ENCODE measurements at places on chromosomes 2 and 18.

DNA sequence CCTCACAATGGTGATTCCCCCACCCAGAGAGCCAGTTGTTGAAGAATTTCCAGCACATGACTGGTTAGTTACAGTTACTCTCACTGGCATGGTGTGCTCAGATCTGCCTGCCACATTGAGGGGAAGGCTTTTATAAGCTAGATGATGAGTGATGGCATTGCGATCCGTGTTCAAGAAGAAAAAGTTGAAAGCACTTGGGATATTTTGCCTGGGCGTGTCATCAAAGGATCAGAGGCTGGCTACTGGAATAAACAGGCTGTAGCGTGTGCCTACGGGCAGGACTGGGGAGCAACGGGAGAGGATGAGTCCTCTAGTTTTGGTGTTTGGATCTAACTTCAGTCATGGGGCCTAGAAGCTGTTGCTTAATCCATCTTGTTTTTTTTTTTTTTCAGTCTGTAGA lies 175.0 kb downstream of the SETBP1 start:
- no peak for DNase-seq

GRCh38 chr18:56319953-56320352 lies 318.4 kb downstream of the TXNL1 start:
- DNase-seq, result no peak

GRCh38 chr2:65437392-65438135 lies 5.2 kb upstream of the SPRED2 start:
- DNase-seq, result no peak

GRCh38 chr2:208529796-208530195 lies 123.2 kb downstream of the PTH2R start:
- no peak for DNase-seq

- DNase-seq, result peak; percentile 77
These were observed 19.4 kb upstream of the DUSP2 start for GRCh38 chr2:96164459-96165184.

DNA sequence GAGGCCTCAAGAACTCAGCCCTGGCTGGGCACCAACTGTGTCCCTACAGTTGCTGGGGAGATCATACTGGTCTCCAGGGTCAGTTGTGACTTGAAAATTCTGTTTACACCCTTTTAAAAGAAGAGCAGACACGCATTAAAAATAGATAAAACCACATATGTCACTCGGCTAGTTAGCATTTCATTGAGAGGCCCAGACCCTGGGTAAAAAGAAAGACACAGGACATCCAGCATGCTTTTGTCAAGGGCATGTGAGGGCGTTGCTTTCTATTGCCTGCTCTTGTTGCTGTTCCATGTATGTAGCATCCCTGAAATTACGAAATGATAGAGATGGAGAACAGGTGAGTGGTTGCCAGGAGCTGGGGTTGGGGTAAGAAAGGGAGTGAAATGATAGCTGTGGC lies 94.3 kb downstream of the SEPTIN10 start:
- DNase-seq, result no peak

- DNase-seq, result no peak
These were observed 46.2 kb upstream of the COPS8 start for GRCh38 chr2:237039301-237040031.

DNA sequence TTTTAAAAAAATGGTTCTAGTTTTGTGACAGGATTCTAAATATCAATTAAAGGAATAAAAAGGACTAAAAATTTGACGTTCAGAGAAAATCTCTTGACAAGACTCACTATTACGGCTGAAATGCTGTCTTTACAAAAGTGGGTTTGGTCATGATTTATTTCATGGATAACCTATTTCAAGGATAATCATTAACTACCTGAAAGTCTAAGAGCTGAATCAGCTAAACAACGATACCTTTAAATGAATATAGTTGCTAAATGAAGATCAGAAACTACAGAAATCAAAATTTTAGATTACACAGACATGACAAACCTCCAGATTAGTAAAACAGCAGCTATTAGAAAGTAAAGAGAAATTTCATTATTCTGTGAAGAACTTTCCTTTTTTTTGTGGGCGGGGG lies 35.7 kb downstream of the RTTN start:
- no peak for DNase-seq

DNA sequence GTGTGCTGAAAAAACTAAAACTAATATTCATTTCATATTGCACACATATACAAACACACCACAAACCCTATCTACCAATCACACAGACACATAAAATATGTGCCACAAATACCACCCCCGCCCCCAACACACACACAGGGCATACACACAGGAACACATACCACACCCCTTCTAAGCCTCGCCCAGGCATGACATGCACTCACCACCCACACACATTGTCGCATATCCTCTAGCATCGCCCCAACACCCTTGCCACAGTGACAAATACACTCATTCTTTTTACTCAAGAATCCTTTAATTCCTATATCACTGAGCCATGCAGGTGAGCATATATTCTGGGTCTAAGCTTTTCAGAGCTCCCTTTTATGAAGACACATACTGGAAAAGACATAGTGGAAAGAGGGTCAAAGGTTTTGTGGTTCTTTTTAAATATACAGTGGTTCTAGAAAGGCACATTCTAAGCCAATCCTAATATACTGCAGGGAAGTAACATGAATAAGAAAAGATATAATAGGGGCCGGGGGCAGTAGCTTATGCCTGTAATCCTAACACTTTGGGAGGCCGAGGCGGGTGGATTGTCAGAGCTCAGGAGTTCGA lies 24.5 kb upstream of the LCLAT1 start:
- peak; percentile 77 for DNase-seq

DNA sequence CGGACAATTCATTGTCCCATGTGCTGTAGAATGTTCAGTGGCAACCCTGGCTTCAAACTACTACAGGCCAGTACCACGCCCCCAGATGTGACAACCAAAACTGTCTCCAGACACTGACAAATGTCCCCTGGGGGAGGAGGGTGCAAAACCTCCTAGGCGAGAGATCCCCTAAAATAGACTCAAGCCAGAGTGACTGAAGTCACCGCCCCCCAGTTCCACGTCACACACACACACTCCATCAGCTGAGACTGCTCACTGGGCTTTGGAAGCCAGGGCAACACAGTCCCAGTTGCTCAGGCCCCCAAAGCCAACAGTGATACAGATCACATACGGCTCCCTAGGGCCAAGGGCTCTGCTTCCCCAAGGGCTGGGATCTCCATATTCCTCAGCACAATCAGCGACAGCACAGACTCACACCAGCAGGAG lies 19.1 kb downstream of the HDAC4 start:
- DNase-seq, result no peak

- no peak for DNase-seq
These were observed 532.5 kb upstream of the SLC39A10 start for GRCh38 chr2:195124391-195125079.

- no peak for DNase-seq
These were observed 47.8 kb downstream of the MEX3C start for GRCh38 chr18:51149670-51150069.

DNA sequence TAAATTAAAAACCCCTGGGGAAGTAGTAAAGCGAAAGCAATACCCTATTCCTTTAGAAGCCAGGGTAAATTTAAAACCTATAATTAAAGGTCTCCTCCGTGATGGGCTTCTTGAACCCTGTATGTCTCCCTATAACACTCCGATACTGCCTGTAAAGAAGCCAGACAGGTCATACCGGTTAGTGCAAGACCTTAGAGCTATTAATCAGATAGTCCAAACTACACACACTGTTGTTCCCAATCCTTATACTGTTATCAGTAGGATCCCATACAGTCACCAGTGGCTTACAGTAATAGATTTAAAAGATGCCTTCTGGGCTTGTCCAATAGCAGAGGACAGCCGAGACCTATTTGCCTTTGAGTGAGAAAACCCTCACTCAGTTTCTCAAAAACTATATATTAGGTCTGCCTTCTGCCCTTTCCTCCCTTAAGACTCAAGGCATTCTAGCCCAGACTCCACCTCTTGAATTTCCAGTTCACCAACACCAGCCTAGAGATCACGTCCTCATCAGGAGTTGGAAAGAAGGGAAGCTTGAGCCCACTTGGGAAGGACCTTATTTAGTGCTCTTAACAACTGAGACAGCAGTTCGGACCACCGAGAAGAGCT lies 12.4 kb upstream of the SAP130 start:
- no peak for DNase-seq

DNA sequence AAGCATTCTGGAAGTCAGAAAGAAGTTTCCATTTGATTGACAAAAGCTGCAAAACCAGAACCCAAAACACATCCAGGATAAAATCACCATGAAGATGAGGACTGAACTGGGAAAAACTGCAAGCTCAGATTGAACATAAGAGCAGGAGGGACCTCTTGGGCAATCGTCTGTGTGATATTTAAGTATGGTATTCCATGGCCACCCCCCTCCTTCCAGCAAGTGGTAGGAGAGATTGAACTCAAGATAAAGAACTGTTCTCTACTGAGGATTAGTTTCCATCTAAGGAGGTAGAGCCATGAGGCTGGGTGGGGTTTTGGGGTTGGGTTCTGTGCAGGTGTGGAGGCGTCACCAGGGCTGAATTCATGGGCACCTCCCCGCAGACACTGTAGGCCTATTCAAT lies 251.1 kb downstream of the NCKAP5 start:
- no peak for DNase-seq

- DNase-seq, result no peak
These were observed 26.6 kb upstream of the MAP3K20 start for GRCh38 chr2:173048897-173049661.

DNA sequence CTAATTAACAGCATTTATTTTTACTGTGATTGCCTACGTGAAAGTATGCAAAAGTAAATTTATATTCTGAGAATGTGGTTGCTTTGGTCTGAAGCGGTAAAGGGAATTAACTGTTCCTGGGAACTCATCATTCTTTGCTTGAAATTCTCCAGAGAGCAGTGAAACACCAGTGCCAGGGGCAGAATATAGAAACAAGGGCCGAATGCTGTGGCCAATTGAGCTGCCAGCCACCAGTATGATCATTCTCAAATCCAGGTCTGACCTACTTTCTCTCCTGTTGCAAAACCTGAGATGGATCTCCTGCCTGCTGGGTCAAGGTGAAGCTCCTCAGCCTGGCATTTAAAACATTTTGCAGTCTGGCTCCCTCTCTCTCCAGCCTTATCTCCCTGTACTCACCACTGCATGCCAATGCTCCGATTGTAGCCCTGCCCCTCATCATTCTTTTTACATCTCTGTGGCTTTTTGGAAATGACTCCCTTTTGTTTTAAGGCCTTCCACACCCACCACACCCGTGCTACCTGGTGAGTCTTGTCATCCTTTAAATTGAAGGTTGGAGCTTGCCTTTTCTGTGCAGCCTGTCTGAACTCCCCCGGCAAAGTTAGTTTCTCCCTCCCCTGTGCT lies 94.5 kb upstream of the TMEM178A start:
- DNase-seq, result no peak

GRCh38 chr2:134670955-134671354 lies 47.8 kb downstream of the TMEM163 start:
- DNase-seq, result no peak

- DNase-seq, result no peak
These were observed 15.0 kb downstream of the MLPH start for GRCh38 chr2:237501892-237502513.

- DNase-seq, result no peak
These were observed 95.2 kb downstream of the EPB41L5 start for GRCh38 chr2:120108049-120108448.

DNA sequence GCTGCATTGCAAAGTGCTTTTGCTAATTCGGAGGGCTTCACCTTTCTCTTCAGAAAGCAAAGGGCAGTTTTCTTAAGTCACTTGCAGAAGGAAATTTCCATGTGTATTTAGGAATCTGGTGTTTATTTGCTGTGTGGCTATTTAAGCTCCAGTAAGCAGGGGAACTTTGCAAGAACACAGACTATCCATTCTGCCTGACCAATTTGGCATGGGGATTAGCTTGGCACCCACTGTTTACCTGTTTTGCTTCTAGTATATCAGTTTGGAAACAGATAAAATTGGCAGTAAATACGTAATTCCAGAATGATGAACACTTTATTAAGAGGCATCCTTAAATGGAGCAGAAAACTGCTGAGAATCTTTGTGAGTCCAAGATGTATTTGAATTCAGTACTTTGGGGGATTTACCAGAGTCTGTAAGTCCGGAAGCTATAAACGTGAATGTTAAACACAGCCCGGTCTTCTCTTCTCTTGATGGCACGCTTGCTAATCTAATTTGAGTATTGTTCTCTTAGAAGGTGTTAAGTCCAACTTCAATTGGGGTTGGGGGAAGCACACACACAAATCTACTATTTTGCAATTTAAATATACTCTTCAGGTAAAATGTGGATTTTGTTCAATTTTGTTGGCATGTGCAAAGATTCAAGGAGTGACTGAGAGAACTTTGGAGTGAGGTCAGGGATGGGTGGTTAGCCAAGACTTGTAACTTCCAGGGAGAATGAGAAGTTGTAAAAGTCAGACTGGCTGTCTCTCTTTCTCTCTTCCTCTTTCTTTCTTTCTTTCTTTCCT lies 650 bp downstream of the ACKR3 start:
- no peak for DNase-seq

GRCh38 chr2:66125951-66126350 lies 309.0 kb upstream of the MEIS1 start:
- no peak for DNase-seq

DNA sequence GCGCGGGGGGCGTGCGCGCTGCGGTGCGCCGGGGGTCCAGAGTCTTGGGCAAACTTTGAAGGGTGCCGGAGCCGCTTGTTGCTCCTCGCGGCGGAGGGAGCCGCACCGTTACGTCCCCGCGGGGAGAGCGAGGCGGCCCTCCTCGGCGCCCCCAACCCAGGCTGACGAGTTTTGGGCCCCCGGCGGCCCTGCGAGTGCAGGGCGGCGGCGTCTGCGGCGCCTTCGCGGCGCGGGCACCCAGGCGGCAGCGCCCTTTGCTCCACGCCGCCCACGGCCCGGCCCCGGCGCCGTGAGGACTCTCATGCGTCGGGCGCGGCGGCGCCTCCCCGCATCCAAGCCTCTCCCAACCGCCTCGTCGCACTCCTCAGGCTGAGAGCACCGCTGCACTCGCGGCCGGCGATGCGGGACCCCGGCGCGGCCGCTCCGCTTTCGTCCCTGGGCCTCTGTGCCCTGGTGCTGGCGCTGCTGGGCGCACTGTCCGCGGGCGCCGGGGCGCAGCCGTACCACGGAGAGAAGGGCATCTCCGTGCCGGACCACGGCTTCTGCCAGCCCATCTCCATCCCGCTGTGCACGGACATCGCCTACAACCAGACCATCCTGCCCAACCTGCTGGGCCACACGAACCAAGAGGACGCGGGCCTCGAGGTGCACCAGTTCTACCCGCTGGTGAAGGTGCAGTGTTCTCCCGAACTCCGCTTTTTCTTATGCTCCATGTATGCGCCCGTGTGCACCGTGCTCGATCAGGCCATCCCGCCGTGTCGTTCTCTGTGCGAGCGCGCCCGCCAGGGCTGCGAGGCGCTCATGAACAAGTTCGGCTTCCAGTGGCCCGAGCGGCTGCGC lies 814 bp downstream of the FZD7 start:
- peak; percentile 19 for DNase-seq

- no peak for DNase-seq
These were observed 77.1 kb upstream of the RAPH1 start for GRCh38 chr2:203612246-203612645.

GRCh38 chr2:158667586-158667985 lies 127.5 kb upstream of the DAPL1 start:
- DNase-seq, result no peak

DNA sequence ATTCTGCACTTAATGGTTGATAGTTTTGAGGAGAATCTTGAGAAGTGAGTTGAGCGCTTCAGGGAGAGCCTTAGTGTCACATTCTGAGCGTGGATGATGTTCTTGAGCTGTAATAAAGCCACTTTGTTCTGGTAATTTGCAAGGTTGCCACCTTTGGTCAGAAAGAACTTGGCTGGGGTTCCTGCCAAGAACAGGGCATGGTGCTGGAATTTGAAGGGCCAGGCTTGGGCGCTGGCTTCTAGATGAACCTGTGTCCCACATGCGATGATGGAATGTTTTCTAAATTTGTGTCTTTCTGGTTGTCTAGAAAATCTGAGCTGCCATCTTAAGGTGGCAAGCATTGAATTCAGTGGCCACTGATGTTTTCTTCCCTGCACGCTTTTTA lies 124.1 kb upstream of the EML6 start:
- no peak for DNase-seq
